Keratinocyte (primary cell): ENCODE measurements at places on chromosomes 3 and 15.

- DNase-seq: no peak
Measured at GRCh38 chr3:87250009-87250408, 22.9 kb downstream of the CHMP2B start.

DNA sequence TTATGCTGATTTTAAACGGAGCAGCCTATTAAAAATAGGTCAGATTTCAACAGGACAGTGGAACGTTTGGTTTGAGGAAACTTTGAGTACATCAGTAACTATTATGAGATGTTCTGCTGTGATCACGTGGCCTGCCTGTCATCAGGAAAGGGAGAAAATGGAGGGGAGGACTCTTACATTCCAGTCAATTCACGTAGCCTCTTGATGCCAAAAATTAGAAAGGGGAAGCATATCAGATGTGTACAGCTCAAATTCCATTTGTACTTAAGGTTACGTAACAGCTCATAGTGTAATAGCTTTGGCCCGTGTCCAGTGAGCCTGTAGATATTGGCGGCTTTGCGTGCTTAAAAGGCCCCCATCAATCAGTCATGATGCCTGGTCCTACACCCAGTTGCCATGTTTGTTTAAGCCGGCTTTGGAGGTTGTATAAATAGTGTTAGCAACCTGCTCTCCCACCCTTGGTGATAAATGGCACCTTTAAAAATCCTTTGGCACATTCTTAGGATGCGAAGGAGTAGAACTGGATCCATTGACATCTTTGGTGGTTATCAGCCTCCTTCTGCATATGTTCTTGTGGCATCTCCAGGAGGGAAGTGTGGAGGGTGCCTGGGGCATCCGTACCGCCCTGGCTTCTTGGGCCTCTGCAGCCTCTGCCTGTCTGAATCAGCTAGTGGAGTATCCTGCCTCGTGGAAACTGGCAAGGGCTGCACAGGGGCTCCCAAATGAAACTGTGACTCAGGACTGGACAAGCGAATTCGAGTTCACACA, 163.9 kb downstream of the THSD4 start:
- DNase-seq: peak; percentile 83

- DNase-seq: no peak
Measured at GRCh38 chr3:193857996-193858395, 265.0 kb downstream of the OPA1 start.

DNA sequence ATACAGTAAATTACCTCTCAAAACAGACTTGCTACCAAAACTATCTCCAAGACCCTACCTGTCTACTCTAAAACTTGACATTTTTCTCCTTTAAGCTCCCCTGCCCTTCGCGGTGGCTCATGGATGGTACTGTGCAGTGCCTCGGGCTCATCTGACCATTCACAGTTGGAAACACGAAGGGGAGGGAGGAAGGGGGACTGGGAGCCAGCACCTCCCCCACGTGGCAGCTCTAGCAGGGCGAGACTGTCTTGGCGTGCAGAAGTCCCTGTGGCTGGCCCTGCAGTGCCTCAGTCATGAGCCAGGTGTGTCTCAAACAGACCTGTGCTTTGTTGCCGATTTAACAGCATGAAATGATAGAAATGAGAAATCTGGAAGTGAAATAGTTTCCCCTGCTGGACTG, 372.0 kb downstream of the GABRG3 start:
- DNase-seq: no peak

- DNase-seq: no peak
Measured at GRCh38 chr15:73325191-73325861, 43.4 kb downstream of the HCN4 start.

- peak; percentile 91 for DNase-seq
Measured at GRCh38 chr3:138774529-138775253, 60.0 kb downstream of the PIK3CB start.

- no peak for DNase-seq
Measured at GRCh38 chr3:193851428-193851847, 258.4 kb downstream of the OPA1 start.

DNA sequence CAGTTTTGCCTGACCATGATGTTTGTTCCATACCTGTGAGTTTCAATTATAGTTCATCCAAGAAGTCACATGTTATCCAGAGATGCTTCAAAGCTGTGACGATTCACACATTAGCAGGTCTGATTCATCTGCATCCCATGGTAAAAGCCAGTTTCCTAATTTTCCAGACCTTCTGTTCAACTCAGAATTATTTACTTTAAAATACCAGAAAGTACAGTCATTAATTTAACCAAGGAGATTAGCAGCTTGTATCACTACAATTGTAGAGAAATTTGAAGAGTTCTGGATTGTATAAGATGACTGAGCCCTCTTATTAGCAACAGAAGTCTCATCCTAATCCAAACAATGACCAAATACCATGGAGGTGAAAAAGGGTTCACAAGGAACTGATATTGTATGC, 76.1 kb upstream of the THBS1 start:
- no peak for DNase-seq

- DNase-seq: no peak
Measured at GRCh38 chr3:141663993-141664392, 74.1 kb upstream of the RNF7 start.
